ENCODE measurements at places on chromosomes 3 and 15.

DNA sequence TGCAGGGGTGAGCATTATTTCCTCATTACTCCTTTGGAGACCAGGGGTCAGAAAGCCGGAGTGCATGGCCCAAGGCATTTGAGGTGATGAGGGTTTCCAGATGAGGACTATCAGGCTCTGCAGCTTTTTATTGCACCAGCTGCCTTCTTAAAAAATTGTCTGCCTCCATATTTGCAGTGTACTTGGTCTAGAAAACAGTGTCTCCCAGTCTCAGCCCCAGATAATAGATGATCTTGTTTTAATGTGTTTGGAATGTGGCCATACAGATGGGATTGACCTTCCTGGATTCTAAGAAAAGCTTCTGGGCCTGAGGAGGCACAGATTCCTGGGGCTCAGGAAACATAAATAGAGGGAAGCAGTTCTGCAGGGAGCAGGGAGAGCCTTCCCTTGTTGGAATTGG lies 123.3 kb downstream of the GABRG3 start:
- no peak for DNase-seq

- DNase-seq, result no peak
Measured at GRCh38 chr15:96887730-96888129, 557.2 kb downstream of the NR2F2 start.

DNA sequence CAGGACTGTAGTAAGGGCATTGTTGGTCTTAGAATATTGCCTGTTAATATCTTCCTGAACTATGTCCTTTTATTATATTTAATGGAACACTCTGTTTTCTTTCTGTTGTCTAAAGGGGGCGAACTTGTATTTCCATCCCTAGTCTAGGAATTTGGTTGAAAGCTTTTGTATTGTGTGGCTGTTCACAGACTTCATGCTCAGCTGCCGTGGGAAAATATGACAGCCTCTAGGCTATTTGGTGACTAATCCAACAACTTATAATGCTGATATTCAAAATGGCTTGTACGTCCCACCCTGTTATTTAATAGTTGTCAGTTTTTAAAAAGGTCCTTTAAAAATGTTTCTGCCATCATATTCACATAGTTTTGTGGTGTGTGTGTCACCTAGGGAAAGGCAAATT lies 202.6 kb downstream of the KLHL25 start:
- DNase-seq, result peak; percentile 26

DNA sequence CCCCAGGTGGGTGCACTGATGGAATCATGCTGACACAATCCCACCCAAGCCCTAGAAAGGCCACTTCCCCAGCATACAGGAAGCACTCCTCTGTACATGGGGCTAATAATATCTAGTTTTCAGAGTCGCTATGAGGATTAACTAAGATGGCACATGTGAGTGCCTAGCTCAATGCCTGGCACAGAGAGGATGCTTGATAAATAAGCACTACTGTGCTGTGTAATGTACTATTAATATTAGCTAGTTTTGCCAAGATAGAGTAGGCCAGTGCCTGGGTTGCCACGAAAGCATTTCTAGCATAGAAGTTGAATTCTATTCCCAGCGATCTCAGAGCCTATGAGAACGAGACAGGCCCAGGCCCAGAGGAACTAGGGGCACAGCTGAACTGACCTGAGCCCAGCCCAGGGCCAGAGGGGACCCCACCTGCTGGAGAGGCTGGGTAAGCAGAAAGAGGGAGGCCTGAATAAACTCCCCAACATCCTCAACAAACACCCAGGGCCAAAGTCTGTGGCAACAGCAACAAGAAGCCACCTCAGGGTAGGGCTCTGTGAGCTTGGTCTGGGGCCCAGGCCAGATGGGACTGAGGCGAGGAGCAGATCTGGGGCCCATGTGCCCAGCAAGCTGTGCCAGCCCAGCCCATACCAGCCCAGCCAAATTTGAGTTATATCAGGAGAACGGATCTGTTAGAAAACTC lies 7.6 kb upstream of the SEMA7A start:
- DNase-seq, result no peak

- DNase-seq, result no peak
Measured at GRCh38 chr3:128808672-128809071, 70.7 kb upstream of the ACAD9 start.

DNA sequence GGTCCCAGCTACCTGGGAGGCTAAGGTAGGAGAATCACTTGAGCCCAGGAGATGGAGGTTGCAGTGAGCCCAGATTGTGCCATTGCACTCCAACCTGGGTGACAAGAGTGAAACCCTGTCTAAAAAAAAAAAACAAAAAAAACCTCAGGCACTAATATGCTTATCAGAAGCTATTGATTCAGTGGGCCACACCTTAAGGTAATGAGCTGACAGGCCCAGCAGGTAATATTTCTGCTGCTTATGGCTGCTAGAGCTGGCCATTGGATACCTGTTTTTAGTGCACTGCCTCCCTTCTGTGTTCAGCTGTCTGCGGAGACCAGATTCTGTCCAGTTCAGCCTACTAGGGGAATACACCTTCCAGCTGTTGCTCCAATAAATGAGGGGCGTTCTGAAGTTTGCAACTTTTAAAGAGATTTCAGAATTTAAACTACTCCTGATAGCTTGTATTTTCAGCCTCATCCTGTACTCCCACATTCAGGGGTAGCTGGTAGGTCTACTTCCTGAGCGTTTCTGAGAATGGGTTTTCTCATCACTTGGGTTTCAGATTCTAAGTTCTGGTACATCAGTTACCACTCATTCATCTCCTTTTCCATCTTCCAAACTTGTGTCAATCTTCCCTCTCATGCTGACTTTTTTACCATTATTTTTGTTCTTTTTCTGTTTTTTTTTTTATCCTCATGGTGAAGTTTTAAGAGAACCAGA lies 69.0 kb downstream of the ATP11B start:
- DNase-seq, result no peak

DNA sequence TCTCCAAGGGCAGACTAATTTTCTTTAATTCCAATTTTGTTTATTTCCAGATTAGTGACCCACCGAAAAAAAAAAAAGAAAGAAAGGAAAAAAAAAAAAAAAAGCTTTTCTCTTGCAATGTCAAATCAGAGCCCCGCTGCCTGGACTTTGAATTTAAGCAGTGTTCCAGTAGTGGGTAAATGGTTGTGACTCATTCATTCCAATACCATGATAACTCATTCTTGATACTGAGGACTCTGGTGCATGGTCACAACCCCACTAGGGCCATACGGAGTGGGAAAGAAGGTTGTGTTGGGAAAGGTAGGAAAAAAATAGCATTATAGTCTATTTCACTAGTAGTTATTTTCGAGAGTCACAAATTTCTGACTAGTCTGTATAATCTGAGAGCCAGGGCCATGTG lies 59.1 kb upstream of the COL8A1 start:
- DNase-seq, result no peak

GRCh38 chr15:70024521-70024920 lies 73.2 kb downstream of the TLE3 start:
- DNase-seq, result no peak

- DNase-seq, result no peak
Measured at GRCh38 chr3:133276594-133276993, 123.3 kb upstream of the BFSP2 start.

- DNase-seq, result no peak
Measured at GRCh38 chr3:10648181-10648580, 142.8 kb upstream of the ATP2B2 start.

DNA sequence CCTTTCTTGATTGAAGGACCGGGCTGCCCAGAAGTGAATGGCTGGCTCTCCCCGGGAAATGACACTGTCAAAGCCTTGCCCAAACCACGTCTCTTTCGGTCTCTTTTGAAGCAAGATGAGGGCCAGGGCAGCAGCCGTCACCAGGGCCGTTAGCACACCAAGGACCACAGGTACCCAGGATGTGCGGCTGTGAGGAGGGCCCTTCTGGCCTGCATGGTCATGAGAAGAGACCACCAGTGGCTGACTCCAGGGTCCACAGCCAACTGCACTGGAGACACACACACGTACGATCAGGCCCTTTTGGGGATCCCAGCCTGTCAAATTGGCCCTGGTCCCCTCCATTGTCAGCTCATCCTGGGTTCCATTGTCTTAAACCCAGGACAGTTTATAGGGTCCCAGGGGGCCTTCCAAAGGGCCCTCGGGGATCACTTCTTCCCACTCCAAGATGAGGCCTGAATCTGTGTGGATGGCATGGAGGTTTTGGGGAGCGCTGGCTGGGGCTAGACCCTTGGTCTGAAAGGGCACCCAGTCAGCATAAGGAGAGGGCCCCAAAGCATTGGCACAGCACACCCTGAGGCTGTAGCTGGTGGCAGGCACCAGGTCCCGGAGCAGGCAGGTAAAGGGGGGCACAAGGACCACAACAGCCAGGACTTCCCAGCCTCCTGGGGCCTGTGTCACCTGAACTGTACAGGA lies 50.9 kb downstream of the ETFA start:
- no peak for DNase-seq

- DNase-seq, result no peak
Measured at GRCh38 chr15:33616475-33616874, 305.7 kb downstream of the RYR3 start.

- no peak for DNase-seq
Measured at GRCh38 chr15:34064438-34064837, 25.4 kb upstream of the AVEN start.

- DNase-seq, result peak; percentile 46
Measured at GRCh38 chr3:52704611-52705437, 767 bp downstream of the GLT8D1 start.

DNA sequence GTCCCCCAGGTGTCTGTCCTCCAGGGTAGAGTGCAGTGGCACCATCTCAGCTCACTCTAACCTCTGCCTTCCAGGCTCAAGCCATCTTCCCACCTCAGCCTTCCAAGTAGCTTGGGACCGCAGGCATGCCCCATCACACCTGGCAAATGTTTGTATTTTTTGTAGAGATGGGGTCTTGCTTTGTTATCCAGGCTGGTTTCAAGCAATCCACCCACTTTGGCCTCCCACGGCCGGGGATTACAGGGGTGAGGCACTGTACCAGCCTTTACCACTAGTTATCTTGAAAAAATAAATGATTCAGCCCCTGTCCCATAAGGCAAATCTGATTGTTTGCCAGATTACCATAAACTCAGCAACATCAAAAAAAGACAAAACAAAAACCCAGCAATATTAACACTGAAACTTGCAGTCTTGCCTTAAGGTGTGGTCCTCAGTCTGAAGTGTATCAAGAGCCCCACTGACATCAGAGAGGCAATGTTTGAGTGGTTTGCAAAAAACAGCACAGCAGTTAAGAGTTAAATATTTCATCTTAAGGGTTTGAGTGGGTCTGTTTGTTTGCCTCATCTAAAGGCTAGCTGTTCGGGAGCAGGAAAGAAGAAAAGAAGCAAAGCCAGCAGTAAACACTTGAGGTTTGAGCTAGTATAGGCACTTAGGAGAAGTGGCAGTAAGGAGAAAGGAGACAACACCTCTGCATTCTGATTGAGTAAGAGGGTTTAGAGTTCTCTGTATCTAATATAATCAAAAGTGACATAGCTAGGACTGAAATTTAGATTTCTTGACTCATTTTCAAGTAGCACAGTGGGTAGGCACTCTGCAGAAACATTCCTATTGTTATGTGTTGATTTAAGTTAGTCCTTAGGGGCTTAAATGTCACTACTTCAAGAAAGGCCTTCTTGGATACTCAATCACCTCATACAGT lies 26.3 kb upstream of the EDEM1 start:
- no peak for DNase-seq

DNA sequence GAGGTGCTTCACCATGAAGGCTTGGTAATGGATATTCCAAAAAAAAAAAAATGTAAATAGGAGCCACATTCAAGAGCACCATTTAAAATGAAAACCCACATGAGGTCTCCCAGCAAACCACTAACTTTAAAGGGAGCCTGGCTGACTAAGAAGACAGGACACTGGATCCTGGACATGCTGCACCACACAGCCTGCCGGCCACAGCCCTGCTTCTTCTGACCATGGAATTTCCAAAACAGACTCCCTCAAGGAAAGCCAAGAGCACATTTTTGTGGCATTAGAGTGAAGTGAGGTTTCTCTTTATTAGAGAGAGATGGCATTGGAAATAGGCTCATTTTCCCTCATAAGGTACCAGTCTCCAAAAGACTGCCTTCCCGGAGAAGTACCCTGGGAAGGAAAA lies 113.9 kb downstream of the RORA start:
- DNase-seq, result no peak

DNA sequence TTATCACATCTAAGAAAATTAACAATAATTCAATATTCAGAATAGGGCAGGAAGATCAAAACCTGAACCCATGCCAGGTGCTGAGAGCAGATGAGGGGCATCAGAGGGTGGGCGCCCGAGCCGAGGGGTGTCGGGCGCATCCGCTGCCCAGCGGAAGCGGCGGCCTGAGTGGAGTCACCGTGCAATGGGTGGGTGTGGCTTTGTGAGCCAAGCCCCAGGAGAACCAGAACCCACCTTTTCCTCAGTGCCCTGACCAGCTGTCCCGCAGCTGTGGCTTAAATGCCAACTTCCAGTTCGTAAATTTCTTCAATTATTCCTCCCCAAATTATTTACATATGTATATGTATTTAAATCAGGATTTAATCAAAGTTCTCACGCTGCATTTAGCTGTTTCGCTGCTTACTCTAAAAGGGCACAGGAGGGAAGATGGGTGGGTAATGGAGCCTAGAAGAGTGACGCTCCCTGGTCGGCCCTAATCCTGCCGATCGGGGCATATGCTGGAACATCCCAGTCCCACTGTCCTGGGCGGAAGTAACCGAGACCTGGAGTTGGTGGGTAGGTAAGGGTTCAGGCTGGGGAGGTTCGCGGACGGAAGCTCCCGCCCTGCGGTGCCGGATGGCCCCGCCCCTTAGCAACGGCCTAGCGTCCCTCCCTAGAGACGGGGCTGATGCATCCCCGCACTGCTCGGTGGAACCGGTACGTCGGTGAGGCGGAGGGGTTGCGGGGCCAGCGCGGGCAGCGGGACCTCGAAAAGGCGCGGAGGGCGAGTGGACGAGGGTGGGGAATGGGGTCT lies 1.3 kb downstream of the DNAH1 start:
- DNase-seq, result peak; percentile 71

DNA sequence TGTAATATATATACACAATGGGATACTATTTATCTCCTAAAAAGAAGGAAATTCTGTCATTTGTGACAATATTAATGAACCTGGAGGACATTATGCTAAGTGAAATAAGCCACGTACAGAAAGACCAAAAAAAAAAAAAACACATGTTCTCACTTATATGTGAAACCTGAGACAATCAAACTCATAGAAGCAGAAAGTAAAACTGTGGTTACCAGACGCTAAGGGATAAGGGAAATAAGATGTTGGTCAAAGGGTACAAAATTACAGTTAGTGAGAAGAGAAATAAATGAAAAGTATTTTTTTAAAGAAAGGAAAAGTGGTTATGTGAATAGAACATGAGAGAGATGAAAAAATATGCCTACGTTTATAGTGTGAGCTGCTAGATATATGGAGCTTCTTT lies 101.1 kb downstream of the CPNE4 start:
- no peak for DNase-seq

DNA sequence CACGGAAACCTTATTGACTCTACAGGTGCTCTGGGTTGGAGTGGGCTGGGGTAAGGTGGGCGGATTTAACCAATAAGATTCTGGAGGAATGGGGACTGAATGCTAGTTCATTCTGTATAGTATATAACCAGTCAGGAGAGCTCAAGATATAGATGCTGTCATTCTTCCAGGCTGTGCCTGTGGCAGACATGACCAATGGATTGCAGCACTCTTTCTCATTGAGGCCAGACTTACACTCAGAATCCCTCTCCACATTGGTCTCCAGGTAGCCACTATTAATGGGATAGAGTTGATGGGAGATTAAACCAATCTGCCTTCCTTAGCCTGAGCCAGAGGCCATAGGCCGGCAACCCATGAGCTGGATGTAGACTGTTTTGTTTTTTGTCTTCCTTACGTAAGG lies 82.8 kb upstream of the MEF2A start:
- DNase-seq, result no peak

- DNase-seq, result peak; percentile 96
Measured at GRCh38 chr3:158679547-158680000, 7.1 kb upstream of the LXN start.

- DNase-seq, result no peak
Measured at GRCh38 chr3:25037049-25037547, 391.0 kb upstream of the RARB start.

- no peak for DNase-seq
Measured at GRCh38 chr15:65194826-65195547, 9.8 kb upstream of the CLPX start.

Measured in hematopoietic multipotent progenitor cell treated with erythropoietin and hydrocortisone succinate and interleukin-3 and kit ligand, for 6 days (in vitro differentiated cells).